SJSA1 (cell line): ENCODE measurements at places on chromosomes 13 and 19. TPM values are rescaled to one million over a fixed set of nuclear protein-coding genes. Genes with fewer than 3 reads are reported as not detected.
A peak's percentile ranks its signal among the peaks of the same experiment; 100 is the strongest.

The PRR12 gene
- total RNA-seq: 0.66 and 2.6 TPM in 2 replicates

The ZNF729 gene
- not detected in 2 replicates for total RNA-seq

DNA sequence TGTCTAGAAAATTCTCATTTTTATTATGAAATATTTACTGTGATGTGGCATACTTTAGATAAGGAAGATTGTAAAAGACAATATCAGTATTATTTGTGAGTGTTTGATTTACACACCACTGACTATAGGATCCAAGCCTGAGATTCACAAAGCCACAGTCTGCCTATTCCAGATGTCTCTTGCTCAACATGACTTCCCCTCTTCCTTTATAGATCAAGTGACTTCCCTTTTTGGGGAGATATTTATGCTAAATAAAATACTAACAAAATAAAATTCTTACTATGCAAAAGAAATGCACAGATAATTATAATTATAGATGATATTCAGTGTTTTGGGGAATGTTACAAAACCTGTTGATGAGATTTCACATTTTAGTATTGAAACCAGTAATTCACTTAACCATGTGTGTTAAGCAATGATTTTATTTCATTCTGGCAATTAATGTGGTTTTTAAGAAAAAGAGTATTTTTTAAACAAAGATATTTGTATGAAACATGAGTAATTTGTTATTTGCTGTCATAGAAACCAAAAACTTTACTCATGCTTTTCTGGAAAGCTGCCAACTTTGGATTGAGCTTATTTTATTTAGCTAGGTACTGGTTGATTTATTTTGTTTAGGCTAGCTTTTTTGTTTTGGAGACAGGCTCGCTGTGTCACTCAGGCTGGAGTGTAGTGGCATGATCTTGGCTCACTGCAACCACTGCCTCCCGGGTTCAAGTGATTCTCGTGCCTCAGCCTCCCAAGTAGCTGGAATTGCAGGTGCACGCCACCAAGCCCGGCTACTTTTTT, 13.7 kb upstream of the GPR183 start:
- no peaks in the 10 kb centered on the region for H3K27me3 ChIP-seq
- peak; percentile 89 for DNase-seq
- peaks cover 53% of the 10 kb centered on the region for H3K4me1 ChIP-seq

- no peak overlapping the region for H3K27ac ChIP-seq
- peaks cover 14% of the 10 kb centered on the region; the same call in 1 of the 2 replicates for H3K36me3 ChIP-seq
- H3K4me3 ChIP-seq: no peak overlapping the region
- no peak for DNase-seq
- no peaks in the 10 kb centered on the region for H3K27me3 ChIP-seq
- peaks cover 26% of the 10 kb centered on the region for H3K4me1 ChIP-seq
Measured at GRCh38 chr19:49213791-49214190, 56.2 kb downstream of the TRPM4 start.

- peaks cover 25% of the 10 kb centered on the region for H3K27me3 ChIP-seq
- H3K36me3 ChIP-seq: no peaks in the 10 kb centered on the region
- H3K27ac ChIP-seq: no peak overlapping the region
- H3K4me1 ChIP-seq: peaks cover 36% of the 10 kb centered on the region
- DNase-seq: peak; percentile 75
Measured at GRCh38 chr19:14073261-14073924, 807 bp downstream of the MISP3 start.

- peaks cover 26% of the 10 kb centered on the region for H3K4me1 ChIP-seq
- no peaks in the 10 kb centered on the region for H3K27me3 ChIP-seq
- peaks cover 41% of the 10 kb centered on the region for H3K36me3 ChIP-seq
- DNase-seq: peak; percentile 27
Measured at GRCh38 chr19:51691074-51691583, 2.0 kb upstream of the SPACA6 start.
